ENCODE measurements at places on chromosomes 1 and 21.

DNA sequence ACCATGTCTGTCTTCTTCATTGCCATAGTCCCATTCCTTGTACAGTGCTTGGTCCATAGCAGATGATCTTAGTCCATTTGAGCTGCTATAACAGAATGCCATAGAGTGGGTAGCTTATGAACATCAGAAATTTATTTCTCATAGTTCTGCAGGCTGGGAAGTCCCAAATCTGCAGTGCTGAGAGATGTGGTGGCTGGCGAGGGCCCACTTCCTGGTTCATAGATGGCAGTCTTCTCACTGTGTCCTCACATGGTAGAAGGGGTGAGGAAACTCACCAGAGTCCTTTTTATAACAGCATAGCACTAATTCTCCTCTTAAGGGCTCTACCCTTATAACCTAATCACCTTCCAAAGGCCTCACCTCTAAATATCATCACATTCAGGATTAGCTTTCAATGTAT lies 23.1 kb upstream of the RAP1A start:
- DNase-seq = peak; percentile 40

GRCh38 chr1:153248176-153248879 lies 11.2 kb upstream of the LORICRIN start:
- DNase-seq = no peak

DNA sequence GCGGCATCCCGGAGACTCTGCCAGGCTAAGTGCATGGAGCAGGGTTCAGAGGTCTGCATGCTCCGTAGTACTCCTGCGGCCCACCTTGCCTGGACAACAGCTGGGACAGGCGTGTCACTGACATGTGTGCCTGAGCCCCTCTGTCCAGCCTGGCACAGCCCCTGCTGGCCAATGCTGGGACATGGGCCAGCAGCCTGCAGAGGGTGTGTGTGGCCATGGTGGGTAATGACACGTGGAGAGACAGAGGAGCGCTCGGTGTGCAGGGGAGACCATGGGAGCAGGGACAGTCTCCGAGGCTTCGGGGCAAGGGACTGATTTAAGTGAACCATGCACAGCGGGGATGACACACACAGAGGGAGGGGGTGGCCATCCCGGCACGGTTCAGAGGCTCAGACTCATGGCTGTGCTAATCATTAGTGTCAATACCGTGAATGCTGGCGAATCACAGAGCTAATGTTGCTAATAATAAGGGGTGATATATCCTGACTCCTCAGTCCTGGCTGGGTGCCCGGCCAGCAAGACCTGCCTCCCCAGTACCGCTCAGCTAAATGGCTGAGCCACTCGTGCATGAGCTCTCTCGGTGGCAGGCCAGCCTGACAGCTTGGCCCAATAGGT lies 41.5 kb downstream of the IGSF21 start:
- DNase-seq = no peak

- no peak for DNase-seq
Observed at GRCh38 chr1:155011004-155011416, 8.4 kb downstream of the ZBTB7B start.
